Right kidney (tissue), 9 donors: ENCODE measurements at places on chromosomes 6 and 20.

DNA sequence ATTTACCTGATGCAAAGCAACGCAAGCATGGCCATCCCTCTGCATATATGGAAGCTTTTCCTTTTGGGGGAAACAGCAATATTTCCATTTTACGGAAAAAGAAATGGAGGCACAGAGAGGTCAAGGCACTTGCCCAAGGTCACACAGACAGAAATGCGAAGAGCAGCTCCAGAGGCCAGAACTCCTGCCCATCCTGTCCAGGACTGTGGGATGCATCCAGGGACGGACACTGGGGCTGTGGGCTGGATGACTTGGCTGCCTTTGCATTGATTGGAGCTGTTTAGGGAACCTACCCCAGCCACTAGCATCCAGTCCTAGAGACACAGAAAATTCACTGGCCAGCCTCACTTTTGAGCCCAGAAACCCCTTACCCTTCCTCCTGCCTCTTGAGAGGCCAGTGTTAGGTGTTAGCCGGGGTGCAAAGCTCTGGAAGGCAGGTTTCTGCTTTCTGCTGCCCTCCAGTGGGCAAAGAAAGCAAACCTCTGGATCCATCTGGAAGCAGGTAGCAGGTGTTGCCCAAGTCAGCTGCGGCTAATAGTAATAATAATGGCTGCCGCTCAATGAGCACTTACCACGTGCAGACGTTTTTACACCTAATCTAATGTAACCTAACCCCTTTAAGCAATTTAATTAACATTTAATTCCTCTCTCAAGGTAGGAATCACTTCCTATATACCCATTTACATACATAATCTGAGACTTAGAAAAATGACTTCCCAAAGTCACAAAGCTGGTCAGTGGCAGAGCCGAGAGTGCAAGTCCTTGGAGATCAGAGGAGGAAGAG lies 31.7 kb upstream of the CCN5 start:
- no peak for DNase-seq

- DNase-seq: no peak
Measured at GRCh38 chr6:100880149-100880852, 828 bp downstream of the ASCC3 start.

- no peak for DNase-seq
Measured at GRCh38 chr6:131877999-131878789, 70.4 kb downstream of the ENPP1 start.

GRCh38 chr20:42338294-42339201 lies 720.4 kb upstream of the CHD6 start:
- no peak for DNase-seq
